ENCODE measurements at places on chromosomes 5 and 9.

DNA sequence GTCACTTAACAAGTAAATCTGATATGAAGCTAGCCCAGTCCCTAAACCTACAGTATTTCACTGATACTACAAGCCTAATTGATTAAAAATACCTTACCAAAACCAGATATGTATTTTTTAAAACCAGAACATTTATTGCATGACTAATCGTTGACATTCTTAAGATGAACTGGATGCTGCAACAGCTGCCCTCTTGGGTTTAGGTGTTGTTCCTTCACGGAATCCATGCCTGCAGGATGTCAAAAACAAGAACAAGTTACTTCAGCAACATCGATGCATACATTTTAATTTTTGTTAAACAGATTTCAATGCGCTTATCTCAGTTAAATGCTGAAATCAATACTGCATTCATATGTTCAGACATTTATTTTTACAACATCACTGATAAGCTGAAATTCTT, 2.7 kb downstream of the RPL37 start:
- DNase-seq = no peak

GRCh38 chr9:32928145-32928763, 73.2 kb downstream of the APTX start:
- peak; percentile 46 for DNase-seq

DNA sequence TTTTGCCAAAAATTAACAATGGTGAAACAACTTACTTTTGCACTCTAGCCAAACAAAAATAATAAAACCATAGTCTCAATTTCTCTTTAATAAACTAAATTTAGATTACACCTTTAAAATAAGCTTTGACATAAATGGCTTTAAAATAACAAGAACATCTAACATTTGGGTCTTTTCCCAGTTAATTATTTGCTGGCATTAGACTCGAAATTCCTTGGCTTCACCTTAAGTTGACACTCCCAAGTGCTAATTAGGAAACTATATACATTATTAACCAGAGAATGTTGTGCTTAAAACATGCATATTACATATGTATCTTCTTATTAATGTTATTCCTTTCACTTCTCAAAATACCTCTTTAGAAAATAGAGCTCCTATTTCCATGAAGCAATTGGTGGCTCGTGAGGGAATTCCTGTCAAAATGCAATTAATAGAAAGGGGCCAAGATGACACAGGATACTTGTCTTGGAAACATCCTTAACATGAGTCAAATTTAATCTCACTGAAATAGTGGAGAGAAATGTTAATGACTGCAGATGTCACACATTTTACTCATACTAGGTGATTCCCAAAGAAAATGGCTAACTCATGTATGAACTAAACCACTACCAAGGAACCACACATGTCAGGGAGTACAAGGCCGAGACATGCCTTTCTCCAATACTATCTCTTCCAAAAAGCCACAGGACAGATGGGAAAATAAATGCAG, 932.9 kb upstream of the DMAC1 start:
- DNase-seq = no peak

DNA sequence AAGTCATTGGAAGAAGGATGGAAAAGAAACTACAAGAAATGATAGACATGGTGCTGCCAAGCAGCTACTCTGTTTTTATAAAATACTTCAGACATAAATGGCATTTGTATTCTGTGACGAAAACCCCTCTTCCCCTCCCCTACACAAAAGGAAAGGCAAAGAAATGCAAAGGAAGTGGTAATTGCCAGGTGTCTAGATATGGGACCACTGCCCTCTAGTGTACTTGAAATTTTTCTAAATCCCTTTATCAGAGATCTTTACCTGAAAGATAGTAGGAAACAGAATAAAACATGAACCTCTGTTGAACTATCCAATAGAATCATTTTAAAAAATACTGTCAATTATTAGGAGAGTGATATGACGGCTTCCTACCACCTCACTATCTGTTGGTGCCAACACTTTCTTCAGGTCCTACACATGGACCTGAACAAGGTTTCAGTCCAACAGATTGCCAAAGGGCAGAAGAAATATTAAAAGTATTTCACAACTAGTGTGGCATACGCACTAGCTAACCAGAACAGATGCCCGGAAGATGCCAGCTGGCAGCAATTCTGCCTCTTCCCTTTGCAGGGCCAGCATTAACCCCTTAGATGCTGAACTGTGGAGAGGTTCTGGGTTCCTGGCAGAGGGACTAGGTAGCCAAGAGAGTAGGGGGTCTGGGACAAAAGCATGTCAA, 104.1 kb downstream of the TSSK1B start:
- no peak for DNase-seq

DNA sequence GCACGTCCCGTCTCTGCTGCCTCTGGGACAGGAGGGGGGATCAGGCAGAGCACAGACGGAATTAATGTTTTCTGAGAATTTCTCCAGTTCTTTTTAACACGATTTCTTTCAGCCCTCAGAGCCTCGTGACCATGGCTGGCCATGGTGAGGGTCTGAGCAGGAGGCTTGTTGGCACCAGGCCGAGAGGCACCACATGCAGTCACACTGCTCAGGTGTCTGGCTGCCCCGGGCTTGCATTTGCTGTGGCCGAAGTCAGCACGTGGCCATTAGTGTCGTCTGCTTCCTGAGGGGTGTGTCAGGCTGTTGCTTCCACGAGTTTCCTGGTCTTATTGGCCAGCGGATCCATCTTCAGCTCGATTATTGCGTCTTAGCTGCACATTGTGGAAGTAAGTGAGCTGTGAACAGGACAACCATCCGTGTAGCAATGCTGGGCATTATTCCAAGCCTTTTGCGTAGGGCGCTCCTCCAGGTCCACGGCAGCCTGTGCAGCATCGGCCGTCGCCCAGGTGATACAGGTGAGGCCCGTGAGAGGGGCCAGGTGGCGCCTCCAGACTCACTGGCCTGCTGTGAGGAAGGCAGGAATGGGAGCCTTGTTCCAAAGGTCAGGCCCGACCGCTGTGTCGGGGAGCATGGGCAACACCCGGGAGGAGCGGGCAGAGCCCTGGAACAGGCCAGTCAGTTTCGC, 114.2 kb upstream of the CACNA1B start:
- DNase-seq = no peak

- no peak for DNase-seq
Observed at GRCh38 chr5:150242251-150242894, 47.2 kb downstream of the CAMK2A start.

DNA sequence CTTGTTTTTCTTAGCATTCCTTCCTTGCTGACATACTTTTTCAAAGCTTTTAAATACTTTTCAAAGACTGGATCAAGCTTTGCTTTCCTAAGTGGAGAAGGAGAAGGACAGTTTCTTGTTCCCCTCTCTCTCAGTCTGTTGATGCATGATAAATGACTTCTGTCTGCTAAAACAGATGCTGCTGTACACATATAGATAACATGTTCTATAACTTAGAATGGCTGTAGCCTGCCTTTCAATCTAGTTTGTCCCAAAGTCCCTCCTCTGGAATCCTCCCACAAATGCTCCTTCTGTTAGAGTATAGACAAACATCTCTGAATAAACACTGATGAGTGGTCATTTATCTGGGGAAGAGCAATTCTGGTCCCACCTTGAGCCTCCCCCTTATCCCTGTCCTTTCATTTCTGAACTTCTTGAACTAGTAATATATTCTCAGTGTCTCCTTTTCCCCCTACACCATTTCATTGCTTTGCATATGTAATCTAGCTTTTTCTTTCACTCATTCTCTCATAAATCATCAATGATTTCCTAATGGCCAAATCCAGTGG, 5.4 kb upstream of the HEMGN start:
- no peak for DNase-seq

GRCh38 chr9:132241483-132241839, 79.6 kb downstream of the NTNG2 start:
- DNase-seq = no peak

DNA sequence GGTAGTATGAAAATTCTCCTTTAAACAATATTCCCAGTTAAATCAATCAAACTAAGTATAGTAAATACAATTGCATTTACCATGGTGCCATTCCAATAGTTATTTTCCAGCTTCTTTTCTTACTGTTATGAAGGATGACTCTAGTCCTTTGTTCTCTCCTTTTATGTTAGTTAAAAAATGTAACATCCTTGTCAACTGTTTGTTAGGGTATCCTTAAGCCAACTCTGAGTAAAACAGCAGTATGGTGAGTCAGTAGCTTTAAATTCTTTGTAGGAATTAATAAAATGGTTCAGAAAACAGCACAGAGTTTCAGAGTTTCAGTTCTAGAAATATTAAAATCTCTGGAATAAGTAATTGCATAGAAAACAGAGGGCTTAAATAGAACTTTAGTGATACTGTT, 384.4 kb downstream of the MTRR start:
- no peak for DNase-seq

GRCh38 chr9:68574150-68574549, 33.5 kb upstream of the TMEM252 start:
- no peak for DNase-seq

DNA sequence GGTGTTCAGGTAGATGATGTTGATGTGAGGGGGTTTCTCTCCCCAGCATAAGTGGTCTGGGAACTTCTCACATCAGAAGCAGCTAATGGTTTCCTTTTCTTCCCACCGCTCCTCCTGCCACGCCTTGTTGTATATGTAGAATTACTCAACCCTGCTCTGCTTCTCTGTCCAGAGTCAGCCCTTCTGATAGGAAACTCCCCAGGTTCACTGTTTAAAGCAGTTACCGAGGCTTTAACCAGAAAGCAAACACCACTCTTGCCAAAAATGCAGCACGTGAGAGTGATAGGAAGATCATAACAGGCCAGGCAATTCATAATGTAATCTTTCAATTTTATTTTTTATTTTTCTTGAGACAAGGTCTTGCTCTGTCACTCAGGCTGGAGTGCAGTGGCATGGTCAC, 10.5 kb upstream of the TMEM252 start:
- no peak for DNase-seq

DNA sequence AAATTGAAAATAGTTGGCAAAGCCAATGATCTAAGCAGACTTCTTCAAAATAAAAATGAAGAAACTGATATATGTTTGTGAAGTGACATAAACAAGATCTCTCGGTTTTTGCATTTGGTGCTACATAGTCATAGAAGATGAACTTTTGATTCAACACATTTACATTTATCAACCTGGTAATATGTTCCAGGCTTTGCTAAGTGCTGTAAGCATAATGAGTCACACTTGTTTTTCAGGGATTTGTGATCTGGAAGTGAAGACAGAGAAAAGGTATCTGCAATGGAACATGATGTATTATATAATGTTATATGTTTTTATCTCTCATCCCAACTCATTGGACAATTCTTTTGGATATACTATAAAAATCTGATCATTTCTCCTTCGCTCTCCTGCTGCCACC, 801.4 kb downstream of the BRINP1 start:
- DNase-seq = no peak

- DNase-seq = no peak
Observed at GRCh38 chr9:113651896-113652295, 188.4 kb downstream of the RGS3 start.

DNA sequence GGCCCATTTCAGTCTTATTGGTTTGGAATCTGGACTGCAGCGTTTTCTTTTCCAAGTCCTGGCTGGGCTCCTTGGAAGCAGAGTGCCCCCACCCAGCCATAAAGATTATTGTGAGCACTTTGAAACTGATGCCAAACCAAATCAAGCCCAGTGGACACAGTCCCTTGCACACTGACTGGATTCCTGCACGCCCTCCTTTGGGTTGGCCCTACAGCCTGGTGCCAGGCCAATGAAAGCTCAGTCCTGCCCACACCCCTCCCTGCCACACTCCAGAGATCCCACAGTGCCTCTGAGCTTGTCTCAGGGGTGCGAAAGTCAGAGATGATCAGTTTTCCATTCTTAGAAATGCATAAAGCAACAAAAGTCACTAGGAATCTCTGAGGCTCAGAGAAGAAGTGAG, 181.9 kb downstream of the CETN3 start:
- no peak for DNase-seq

- DNase-seq = no peak
Observed at GRCh38 chr9:109378316-109378715, 57.5 kb upstream of the EPB41L4B start.

- DNase-seq = no peak
Observed at GRCh38 chr5:38615981-38616451, 59.6 kb upstream of the LIFR start.

DNA sequence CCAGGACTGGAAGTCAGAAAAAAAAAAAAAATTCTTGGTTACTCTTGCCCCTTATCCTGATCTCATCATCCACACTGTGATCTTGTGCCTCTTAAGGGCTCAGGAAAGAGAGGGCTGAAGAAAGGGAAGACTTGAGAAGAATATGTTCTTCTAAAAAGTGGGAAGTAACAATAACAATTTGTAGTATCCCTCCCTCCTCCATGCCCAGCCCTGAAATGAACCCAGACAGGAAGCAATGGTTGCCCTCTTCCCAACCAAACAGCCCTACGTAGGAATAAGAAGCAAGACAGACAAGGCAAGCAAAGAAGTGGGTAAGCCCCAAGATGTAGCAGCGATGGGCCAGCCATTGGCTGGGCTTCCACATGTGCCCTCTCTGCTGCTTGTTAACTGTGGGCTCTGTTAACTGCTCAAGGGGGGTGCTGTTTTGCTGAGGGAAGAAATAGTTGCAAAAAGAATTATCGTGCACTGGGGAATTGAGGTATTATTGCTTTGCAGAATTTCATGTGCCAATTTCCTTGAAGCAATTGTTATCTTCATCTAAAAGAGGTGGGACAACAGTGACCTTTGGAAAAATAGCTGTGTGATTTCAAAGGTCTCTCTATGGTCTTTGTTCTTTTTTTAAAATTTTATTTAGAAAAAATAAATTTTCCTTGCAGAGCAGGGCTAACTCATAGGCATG, 146.6 kb upstream of the PCA3 start:
- DNase-seq = no peak

GRCh38 chr5:159456722-159457465, 126.6 kb upstream of the IL12B start:
- no peak for DNase-seq

- DNase-seq = no peak
Observed at GRCh38 chr5:75630875-75631274, 19.6 kb downstream of the ANKDD1B start.

- DNase-seq = no peak
Observed at GRCh38 chr9:129030191-129030590, 2.1 kb upstream of the SH3GLB2 start.

DNA sequence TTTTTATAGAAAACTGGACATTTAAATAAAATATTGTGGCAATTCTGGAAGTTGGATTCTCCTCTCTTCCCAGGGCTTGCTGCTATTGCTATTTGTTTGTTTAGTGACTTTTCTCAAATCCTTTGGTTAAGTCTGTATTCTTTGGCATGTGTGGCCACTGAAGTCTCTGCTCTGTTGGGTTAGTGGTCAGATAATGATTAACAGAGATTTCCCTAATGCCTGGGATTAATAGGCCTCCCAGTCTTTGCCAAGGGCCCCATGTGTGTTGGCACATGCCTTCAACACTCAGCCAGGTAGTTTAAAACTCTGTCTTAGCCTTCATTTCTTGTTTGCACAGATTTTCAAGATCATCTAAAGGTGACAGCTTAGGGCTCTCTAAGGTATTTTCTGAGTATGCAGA, 92.8 kb upstream of the EPB41L4A start:
- no peak for DNase-seq

- DNase-seq = no peak
Observed at GRCh38 chr9:84897362-84898094, 228.0 kb downstream of the NTRK2 start.

DNA sequence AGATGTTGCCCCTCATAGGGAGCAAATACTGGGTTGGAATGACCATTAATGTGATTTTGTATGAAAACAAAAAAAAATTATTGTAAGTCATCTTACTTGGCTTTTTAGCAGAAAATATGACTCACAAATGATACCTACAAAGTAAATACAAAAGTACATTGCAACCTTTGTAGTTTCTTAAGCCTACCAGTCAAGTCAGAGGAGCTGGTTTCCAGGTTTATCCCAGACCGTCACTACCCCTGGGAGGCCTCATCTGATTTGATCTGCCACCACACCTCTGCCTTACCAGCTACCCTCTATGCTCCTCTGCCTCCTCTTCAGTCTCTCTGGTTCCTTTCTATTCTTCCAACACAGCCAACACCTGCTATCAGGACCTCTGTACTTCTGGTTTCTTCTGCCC, 349.9 kb upstream of the CCNH start:
- DNase-seq = no peak

Measured in C1 segment of cervical spinal cord (tissue), 14 donors.